ENCODE measurements at places on chromosomes 2 and 18.

DNA sequence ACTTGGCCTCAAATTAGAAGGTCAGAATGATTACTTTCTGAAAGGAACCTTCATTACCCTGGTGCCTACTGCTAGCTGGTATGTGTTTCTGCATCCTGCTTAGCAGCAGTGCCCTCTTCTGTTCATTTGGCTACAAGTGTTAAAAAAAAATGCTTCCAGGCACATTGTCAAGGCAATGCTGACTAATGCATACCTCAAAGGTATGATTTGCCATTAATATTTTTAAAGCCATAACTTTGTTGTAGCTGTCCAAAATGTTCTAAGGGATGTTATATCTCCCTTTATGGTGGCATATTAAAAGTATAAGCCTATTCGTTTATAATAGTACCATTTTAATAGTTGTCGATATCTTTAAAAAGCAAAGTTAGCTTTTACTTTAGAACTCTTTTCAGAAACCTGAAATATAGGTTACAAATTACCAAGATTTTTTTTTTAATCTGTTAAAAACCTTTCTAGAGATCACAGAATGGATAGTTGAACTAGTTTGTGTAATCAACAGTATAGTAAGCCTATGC is 52.0 kb upstream of the FAM171B start:
- no peak overlapping the region for H3K27ac ChIP-seq
- no peaks in the 10 kb centered on the region for H3K4me1 ChIP-seq
- no peak overlapping the region for H3K4me3 ChIP-seq
- peak; percentile 37 for DNase-seq

- peaks cover 3% of the 10 kb centered on the region for H3K4me1 ChIP-seq
- H3K27me3 ChIP-seq: no peaks in the 10 kb centered on the region
- no peak overlapping the region for H3K27ac ChIP-seq
- DNase-seq: no peak
- no peaks in the 10 kb centered on the region for H3K36me3 ChIP-seq
Measured at GRCh38 chr2:126890551-126891450, 7.9 kb upstream of the TEX51 start.

DNA sequence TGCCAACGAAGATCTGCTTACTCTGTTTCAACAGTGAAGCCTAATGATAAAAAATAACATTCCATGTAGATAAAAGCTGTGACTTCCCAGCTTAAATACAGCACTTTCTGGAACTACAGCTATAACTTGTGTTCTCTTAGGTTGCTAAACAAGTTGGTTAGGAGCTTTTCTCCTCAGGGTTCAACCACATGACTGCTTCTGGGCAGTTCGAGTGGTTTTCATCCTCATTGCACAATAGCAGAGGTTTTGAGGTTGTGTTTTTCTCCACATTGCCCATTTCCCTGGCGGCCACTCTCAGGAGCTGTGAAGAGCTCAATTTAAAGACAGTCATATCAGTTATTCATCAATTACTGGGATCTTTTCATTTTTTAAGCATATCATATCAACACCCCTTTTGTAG is 102.2 kb upstream of the CYP1B1 start:
- no peaks in the 10 kb centered on the region for H3K27me3 ChIP-seq
- no peak overlapping the region for H3K4me3 ChIP-seq
- no peak for DNase-seq

GRCh38 chr2:84257831-84258230 is 201.2 kb downstream of the SUCLG1 start:
- no peak overlapping the region for H3K27ac ChIP-seq
- no peak for DNase-seq
- no peaks in the 10 kb centered on the region for H3K36me3 ChIP-seq
- H3K27me3 ChIP-seq: peaks cover 5% of the 10 kb centered on the region
- no peaks in the 10 kb centered on the region for H3K4me1 ChIP-seq

DNA sequence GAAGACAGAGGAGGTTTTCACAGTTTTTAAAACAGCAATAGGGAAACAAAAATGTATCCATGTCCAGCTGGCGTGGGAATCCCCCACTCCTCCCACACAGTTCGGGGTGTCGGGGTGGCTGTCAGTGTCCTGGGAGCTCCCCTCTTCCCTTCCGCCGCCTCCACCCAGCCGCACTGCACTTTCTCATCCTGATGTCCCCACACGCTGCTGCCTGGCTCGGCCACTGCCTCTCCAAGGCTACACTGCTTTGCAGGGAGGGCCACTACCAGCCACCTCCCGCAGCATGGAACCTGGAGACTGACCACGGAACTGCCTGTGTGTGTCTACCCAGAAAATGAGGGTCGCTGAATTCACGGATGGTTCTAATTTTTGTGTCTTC is 138.7 kb upstream of the CTDP1 start:
- no peaks in the 10 kb centered on the region for H3K27me3 ChIP-seq
- no peaks in the 10 kb centered on the region for H3K36me3 ChIP-seq
- DNase-seq: no peak

DNA sequence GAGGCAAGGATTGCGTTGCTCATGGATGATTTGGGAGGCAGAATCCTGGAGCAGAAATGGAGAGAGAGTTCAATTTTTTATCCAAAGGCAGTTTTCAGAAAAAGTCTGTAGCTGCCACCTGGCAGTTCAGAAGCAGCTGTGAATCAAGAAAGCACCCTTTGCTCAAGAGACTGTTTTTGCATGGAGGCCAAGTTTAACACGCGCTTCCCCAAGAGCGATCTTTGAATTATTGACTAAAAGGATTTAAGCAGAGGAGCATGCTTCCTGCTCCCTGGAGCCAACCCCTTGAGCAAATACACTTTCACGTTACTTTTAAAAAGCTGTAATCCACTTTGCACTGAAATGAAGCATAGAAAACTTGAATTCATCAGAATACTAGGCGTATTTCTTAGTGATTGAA is 252.4 kb downstream of the RNF144A start:
- no peak overlapping the region for H3K4me3 ChIP-seq
- H3K4me1 ChIP-seq: no peaks in the 10 kb centered on the region
- H3K36me3 ChIP-seq: no peaks in the 10 kb centered on the region
- no peak for DNase-seq
- H3K27ac ChIP-seq: no peak overlapping the region

DNA sequence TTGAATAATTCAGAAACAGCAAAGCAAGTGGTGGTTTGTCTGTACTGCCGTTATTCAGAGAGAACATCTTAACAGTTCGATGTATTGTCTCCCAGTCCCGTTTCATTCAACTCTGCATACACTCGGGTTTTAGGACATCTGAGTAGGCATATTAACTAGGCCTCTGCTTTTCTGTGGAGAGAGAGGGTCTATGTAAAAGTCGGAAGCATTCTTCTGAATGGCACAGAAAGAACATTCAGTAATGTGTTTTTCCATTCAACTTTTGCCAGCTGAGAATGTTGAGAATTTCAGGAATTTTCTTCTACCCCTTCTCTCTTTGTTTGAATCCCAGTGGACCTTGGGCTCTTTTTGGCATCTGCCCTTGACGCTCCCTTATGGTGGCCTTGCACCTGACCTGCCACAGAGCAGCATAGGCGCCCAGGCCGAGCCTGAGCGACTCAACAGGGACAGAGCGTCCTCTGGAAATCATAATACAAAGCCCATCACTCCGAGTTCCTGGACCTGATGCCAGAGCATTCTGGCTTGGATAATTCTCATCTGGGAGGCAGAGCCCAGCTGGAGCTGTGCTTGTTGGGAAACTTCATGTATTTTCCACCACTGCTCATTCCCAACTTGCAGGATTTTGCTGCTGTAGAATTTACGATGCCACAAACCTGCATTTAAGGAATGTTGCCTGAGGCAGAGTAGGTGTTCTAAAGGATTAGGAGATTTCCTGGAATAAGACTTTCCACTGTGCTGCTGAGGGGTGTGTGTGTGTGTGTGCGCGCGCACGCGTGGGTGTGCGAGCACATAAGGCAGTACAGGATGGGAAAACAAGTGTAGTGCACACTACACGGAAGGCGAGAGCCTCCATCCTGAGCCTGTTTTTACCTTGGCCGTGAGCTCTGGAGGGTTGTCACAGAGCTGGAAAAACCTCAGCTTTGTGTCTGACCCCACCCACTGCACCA is 77.2 kb upstream of the TXNDC2 start:
- no peaks in the 10 kb centered on the region for H3K27me3 ChIP-seq
- no peak overlapping the region for H3K27ac ChIP-seq
- peaks cover 10% of the 10 kb centered on the region for H3K36me3 ChIP-seq
- DNase-seq: no peak

- H3K27ac ChIP-seq: no peak overlapping the region
- peaks cover 5% of the 10 kb centered on the region for H3K4me1 ChIP-seq
- H3K27me3 ChIP-seq: no peaks in the 10 kb centered on the region
- H3K4me3 ChIP-seq: no peak overlapping the region
- H3K36me3 ChIP-seq: peaks cover 2% of the 10 kb centered on the region
- peak; percentile 84 for DNase-seq
Measured at GRCh38 chr2:88739985-88740600, 48.6 kb downstream of the RPIA start.

- H3K4me3 ChIP-seq: peak overlapping the region; percentile 28
- no peaks in the 10 kb centered on the region for H3K27me3 ChIP-seq
- peak overlapping the region; percentile 76 for H3K27ac ChIP-seq
- DNase-seq: peak; percentile 68
Measured at GRCh38 chr2:209526561-209526960, 102.7 kb downstream of the MAP2 start.

DNA sequence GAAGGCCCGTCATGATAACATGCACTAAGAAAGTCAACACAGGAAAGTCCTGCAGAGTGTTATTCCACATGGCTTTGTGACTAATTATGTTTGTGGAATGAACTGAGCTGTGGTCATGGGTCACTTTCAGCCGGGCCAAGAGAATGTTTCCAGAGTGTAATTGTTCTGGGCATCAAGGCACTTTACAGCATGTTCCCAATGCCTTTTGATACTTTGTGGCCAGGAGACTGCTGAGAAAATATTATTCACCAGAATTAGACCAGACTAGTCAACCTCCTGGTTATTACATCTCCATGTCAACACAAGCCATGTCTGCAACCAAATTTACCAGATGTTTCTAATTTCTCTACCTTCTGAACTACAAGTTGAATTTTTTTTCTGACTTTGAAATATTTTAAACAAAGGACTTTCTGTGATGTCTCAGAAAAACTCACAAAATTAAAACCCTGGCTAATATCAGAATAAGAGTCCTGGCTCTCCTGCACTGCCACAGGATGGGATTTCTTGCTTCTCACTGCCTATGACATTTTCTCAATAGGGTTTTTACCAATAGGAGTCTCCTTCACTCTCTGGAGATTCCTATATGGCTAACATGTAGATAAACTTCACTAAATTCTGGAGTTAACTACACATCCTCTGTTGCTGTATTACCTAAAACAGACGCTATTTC is 90.6 kb upstream of the WDR75 start:
- no peak for DNase-seq
- H3K27ac ChIP-seq: no peak overlapping the region
- H3K4me1 ChIP-seq: no peaks in the 10 kb centered on the region
- H3K36me3 ChIP-seq: no peaks in the 10 kb centered on the region
- no peak overlapping the region for H3K4me3 ChIP-seq

DNA sequence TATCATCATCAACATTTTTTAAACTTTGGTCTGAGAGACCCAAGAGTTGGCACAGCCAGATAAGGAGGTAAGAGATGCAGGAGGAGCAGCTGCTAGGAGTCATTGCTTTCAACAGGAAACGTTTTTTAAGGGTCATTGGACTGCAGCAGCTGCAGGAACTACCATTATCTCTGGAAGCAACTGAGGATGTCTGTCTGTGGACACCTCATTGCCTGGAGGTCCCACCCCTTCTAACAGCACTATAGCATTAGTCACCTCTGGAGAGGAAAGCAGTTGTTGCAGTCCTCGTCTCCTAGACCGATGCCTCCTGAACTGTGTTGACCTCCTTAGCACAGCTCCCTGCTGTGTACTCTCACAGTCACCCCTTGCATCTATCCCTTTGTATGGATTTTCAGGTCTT is 21.5 kb upstream of the FSHR start:
- H3K27ac ChIP-seq: no peak overlapping the region
- DNase-seq: no peak
- H3K27me3 ChIP-seq: no peaks in the 10 kb centered on the region
- no peak overlapping the region for H3K4me3 ChIP-seq

- no peak overlapping the region for H3K4me3 ChIP-seq
- no peaks in the 10 kb centered on the region for H3K27me3 ChIP-seq
- no peaks in the 10 kb centered on the region for H3K36me3 ChIP-seq
Measured at GRCh38 chr2:146806364-146807005, 1038.3 kb upstream of the ACVR2A start.

- H3K4me3 ChIP-seq: no peak overlapping the region
- H3K36me3 ChIP-seq: no peaks in the 10 kb centered on the region
- H3K27me3 ChIP-seq: no peaks in the 10 kb centered on the region
Measured at GRCh38 chr2:140747665-140748064, 1383.2 kb downstream of the LRP1B start.

DNA sequence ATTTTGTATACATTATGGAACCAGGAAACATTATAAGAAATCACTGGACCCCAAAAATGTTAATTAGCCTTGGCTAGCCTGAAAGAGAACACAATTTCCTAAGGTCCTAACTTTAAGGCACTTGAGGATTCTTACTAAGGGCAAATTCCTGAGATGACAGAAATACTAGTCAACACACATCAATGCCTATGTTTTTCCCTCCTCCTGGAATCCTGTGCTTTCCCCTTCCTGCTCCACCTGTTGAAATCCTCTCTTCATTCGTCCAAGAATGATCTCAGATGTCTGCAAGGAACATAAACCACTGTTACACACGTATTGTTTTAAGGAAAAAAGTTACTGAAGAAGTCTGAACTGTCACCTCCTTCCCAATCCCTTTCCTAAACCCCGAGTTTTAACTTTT is 21.2 kb upstream of the DARS1 start:
- peaks cover 54% of the 10 kb centered on the region for H3K4me1 ChIP-seq
- no peaks in the 10 kb centered on the region for H3K36me3 ChIP-seq
- no peaks in the 10 kb centered on the region for H3K27me3 ChIP-seq
- H3K4me3 ChIP-seq: no peak overlapping the region
- no peak for DNase-seq

- H3K4me1 ChIP-seq: no peaks in the 10 kb centered on the region
- H3K36me3 ChIP-seq: no peaks in the 10 kb centered on the region
- H3K4me3 ChIP-seq: no peak overlapping the region
- no peaks in the 10 kb centered on the region for H3K27me3 ChIP-seq
- no peak overlapping the region for H3K27ac ChIP-seq
- DNase-seq: no peak
Measured at GRCh38 chr2:6398421-6398820, 467.3 kb downstream of the CMPK2 start.

GRCh38 chr2:120680136-120680761 is 55.4 kb upstream of the GLI2 start:
- no peaks in the 10 kb centered on the region for H3K36me3 ChIP-seq
- H3K27ac ChIP-seq: no peak overlapping the region
- peak; percentile 75 for DNase-seq

GRCh38 chr18:41265047-41265446 is 690.0 kb upstream of the PIK3C3 start:
- DNase-seq: no peak
- no peaks in the 10 kb centered on the region for H3K36me3 ChIP-seq
- H3K4me1 ChIP-seq: no peaks in the 10 kb centered on the region
- no peaks in the 10 kb centered on the region for H3K27me3 ChIP-seq
- no peak overlapping the region for H3K27ac ChIP-seq

GRCh38 chr2:27378096-27378808 is 2.3 kb downstream of the ZNF513 start:
- no peak for DNase-seq
- H3K36me3 ChIP-seq: peaks cover 60% of the 10 kb centered on the region
- no peak overlapping the region for H3K4me3 ChIP-seq
- no peak overlapping the region for H3K27ac ChIP-seq
